ENCODE measurements at places on chromosomes 6 and 20. TPM values are rescaled to one million over a fixed set of nuclear protein-coding genes. Genes with fewer than 3 reads are reported as not detected.
A peak's percentile ranks its signal among the peaks of the same experiment; 100 is the strongest.

The PREX1 gene
- total RNA-seq, result 20.8 TPM

The TNF gene
- not detected for total RNA-seq

The GRM1 gene
- not detected for total RNA-seq

- no peak overlapping the region for H3K4me3 ChIP-seq
- DNase-seq, result no peak
These were observed 278.5 kb downstream of the BMP7 start for GRCh38 chr20:56987986-56988385.

The MUC22 gene
- not detected for total RNA-seq

The FHL5 gene
- total RNA-seq, result 4.6 TPM

The CCDC170 gene
- not detected for total RNA-seq

The SLC32A1 gene
- total RNA-seq, result not detected

GRCh38 chr6:82612475-82613039 is 248.9 kb downstream of the TPBG start:
- no peak for DNase-seq
- H3K4me1 ChIP-seq, result no peaks in the 10 kb centered on the region
- no peak overlapping the region for H3K4me3 ChIP-seq
- no peak overlapping the region for H3K27ac ChIP-seq
- H3K36me3 ChIP-seq, result no peaks in the 10 kb centered on the region

GRCh38 chr20:2169456-2170088 is 67.9 kb downstream of the STK35 start:
- H3K4me1 ChIP-seq, result no peaks in the 10 kb centered on the region
- H3K4me3 ChIP-seq, result no peak overlapping the region
- peaks cover 10% of the 10 kb centered on the region for H3K27me3 ChIP-seq
- no peaks in the 10 kb centered on the region for H3K36me3 ChIP-seq
- no peak overlapping the region for H3K27ac ChIP-seq
- DNase-seq, result no peak

DNA sequence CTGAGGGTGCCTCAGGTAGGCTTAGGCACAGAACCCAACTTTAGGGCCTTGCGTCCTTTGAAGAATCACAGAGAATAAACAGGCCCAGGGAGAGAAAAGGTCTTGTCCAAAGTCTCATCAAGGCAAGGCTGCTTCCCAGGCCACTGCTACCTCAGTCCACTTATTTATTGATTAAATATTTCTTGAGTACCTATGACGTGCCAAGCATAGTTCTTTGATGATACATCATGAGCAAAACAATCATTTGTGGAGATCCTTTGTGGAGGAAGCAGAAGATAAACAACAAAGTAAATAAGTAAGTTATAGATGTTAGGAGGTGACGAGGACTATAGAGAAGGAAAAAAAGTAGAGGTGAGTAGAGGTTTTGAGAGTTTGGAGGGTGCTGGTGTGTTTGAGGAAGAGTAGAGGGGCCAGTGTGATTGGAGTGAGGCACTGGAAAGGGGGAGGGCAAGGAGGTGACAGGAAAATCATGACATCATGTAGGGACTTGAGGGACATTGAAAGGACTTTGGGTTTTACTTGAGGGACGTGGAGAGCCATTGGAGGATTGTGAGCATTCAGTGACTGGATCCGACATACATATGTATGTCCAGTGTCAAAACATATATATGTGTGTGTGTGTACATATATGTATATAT is 14.1 kb upstream of the CHMP4B start:
- no peak overlapping the region for H3K4me3 ChIP-seq
- H3K36me3 ChIP-seq, result no peaks in the 10 kb centered on the region
- peaks cover 27% of the 10 kb centered on the region for H3K4me1 ChIP-seq
- no peaks in the 10 kb centered on the region for H3K27me3 ChIP-seq
- peak overlapping the region; percentile 46 for H3K27ac ChIP-seq
- no peak for DNase-seq

The DEFB132 gene
- not detected for total RNA-seq

The TLDC2 gene
- 23.2 TPM for total RNA-seq

GRCh38 chr6:106163966-106164877 is 78.1 kb downstream of the PRDM1 start:
- H3K27me3 ChIP-seq, result no peaks in the 10 kb centered on the region
- H3K4me3 ChIP-seq, result no peak overlapping the region
- H3K27ac ChIP-seq, result peak overlapping the region; percentile 70

DNA sequence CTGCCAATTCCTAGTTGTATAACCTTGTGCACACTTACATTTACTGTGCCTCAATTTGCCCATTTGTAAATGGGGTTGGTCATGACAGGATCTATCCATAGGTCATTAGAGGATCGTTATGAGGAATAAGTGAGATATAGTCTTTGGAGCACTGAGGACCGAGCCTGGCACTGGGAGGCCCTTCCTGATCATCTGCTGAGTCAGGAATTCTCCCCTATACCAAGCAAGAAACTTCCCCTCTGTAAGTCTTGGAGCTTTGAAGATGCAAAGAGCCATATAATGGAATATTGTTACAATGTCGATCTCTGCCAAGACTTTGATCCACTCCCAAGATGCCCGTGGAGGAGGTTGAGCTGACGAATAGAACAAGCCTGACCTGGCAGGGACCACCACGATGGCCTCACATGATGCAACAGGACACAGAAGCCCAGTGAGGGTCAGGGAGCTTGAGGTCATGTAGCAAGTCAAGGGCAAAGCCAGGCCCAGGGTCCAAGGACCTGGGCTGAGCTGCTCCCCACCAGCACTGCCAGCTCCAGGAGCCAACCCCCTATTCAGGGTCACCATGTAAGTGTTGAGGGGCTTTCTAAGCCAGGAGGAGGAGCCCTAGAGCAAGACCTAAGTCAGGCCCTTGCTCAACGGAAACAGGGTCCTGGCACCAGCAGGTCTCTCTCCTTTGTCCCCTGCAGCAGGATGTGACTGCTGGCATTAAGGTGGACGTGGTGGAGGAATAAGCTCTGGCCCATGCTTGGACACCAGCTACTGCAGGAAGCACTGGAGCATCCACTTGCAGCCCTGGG is 16.7 kb downstream of the PDRG1 start:
- H3K27me3 ChIP-seq, result no peaks in the 10 kb centered on the region
- H3K4me3 ChIP-seq, result no peak overlapping the region
- no peaks in the 10 kb centered on the region for H3K4me1 ChIP-seq
- DNase-seq, result no peak
- no peaks in the 10 kb centered on the region for H3K36me3 ChIP-seq

- DNase-seq, result peak; percentile 65
- peak overlapping the region; percentile 100 for H3K27ac ChIP-seq
- no peaks in the 10 kb centered on the region for H3K27me3 ChIP-seq
- peaks cover 79% of the 10 kb centered on the region for H3K4me1 ChIP-seq
- H3K36me3 ChIP-seq, result no peaks in the 10 kb centered on the region
These were observed 7.9 kb upstream of the ARMC12 start for GRCh38 chr6:35728683-35729678.

Data from transverse colon (tissue), 4 donors.